ENCODE measurements at places on chromosomes 1 and 21. TPM values are rescaled to one million over a fixed set of nuclear protein-coding genes. Genes with fewer than 3 reads are reported as not detected.

Gene PPIAL4G
- total RNA-seq, result not detected

Gene ALDH4A1
- total RNA-seq, result 13.8 TPM

Gene PLD5
- 1.6 TPM for total RNA-seq

Gene SPRR1A
- total RNA-seq, result not detected

Gene CYP4A11
- total RNA-seq, result not detected

Measured in A549 treated with Mapracorat at 1 μM for 4 hours (cell line).